WTC11 (cell line): ENCODE measurements at places on chromosomes 7 and 10. TPM values are rescaled to one million over a fixed set of nuclear protein-coding genes. Genes with fewer than 3 reads are reported as not detected.

TMEM26 gene
- total RNA-seq: 1.4 to 1.6 TPM (median 1.6 TPM) in 3 replicates

POU6F2 gene
- 2.9 to 3.3 TPM (median 2.9 TPM) in 3 replicates for total RNA-seq

TMED4 gene
- 58.6 to 61.9 TPM (median 60.9 TPM) in 3 replicates for total RNA-seq

AZGP1 gene
- 1.6 to 2.7 TPM (median 1.8 TPM) in 3 replicates for total RNA-seq

CTAGE4 gene
- total RNA-seq: 18.3 to 23.3 TPM (median 20.9 TPM) in 3 replicates

OPN4 gene
- total RNA-seq: not detected in 3 replicates

VPS37D gene
- 5.7 to 7.5 TPM (median 5.8 TPM) in 3 replicates for total RNA-seq

SFRP5 gene
- 2.4 to 3.5 TPM (median 3.1 TPM) in 3 replicates for total RNA-seq

GPRIN2 gene
- 17.5 to 22.5 TPM (median 20.9 TPM) in 3 replicates for total RNA-seq
